ENCODE measurements at places on chromosomes 7 and 10. TPM values are rescaled to one million over a fixed set of nuclear protein-coding genes. Genes with fewer than 3 reads are reported as not detected.

BMPER gene
- total RNA-seq: 2.4 TPM

CTAGE6 gene
- total RNA-seq: 29.1 TPM

SPDYE9 gene
- 1.9 TPM for total RNA-seq

DNA sequence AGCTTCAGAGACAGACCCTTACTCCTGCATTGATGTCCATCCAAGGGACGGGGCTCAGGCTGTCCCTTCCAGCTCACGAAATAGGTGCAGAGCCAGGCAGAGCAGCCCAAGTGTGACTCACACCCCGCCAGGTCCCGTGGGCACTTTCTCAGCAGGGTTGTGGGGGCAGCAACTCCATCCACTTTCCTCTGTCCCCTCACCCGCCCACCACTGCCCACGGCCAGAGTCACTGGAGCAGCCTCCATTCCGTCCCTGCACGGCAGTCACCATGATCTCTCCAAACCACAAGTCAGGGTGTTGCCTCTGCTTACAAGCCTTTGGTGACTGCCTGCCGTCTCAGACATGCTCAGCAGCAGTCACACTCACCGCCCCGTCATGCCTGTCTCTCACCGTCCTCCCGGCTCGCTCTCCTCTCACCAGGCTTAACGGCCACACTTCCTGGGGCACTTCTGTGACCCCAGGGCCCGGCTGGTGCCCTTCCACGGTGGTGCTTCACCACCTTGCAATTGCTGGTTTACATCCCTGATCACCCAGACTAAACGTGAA, 39.3 kb downstream of the CALML3 start:
- no peaks in the 10 kb centered on the region for H3K27me3 ChIP-seq
- no peak overlapping the region for H3K27ac ChIP-seq
- H3K4me1 ChIP-seq: no peaks in the 10 kb centered on the region
- H3K4me3 ChIP-seq: no peak overlapping the region

DNA sequence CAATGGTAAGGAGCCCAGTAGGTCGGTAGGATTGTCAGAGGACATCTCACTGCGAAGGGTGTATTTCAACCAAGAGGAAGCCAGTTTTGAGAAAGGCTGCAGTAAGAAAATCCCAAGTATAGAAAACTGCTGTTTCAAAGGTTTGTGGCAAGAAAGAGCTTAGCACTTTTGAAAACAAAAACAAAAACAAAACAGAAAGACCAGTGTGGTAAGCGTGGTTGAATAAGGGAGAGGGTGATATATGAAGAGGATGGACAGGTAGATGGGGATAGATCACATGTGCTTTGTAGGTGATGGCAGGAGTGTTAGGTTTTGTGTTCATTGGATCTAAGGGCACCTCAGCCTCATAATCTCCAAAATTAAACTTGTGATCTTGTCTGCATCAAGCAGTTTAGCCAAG, 141.6 kb upstream of the WNT16 start:
- no peak overlapping the region for H3K4me3 ChIP-seq
- H3K27me3 ChIP-seq: no peaks in the 10 kb centered on the region
- no peaks in the 10 kb centered on the region for H3K4me1 ChIP-seq
- H3K27ac ChIP-seq: no peak overlapping the region

DNA sequence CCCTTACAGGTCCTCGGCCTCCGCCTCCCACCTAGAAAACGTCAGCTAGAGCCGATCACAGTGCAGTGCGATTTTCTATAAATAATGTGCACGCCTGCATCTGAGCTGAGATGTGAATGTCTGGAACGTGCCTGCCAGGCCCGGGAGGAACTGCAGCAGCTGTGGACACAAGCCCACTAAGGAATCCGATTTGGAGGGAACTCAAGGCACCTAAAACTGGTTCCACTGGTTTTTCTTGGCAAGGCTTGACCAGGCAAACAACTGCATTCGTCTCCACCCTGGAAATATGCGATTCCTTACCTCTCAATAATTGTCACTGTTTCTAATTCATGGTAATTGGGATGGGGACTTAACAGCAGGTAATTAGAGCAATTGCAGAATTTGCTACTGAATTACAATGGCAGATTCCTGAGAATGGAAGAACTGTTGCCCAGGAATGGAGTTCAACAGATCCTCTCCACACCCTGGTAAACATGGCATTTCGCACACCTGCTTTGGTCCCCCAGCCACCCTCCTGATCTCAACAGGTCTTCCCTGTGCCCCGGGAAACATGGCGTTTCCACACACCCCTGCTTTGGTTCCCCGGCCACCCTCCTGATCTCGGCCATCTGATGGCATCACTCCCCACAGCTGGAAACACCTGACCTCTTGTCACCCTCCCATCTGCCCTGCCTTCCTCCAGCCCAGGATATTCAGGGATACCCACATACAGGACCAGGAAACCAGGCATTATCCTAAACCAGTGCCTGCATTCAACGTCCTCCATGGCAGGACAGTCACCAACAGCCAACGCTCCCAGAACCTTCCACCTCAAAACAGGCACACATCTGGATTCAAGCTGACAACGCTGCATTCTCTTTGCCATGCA, 76.0 kb downstream of the DIP2C start:
- H3K36me3 ChIP-seq: no peaks in the 10 kb centered on the region
- no peak overlapping the region for H3K27ac ChIP-seq
- no peak overlapping the region for H3K4me3 ChIP-seq
- peaks cover 4% of the 10 kb centered on the region for H3K4me1 ChIP-seq
- H3K27me3 ChIP-seq: no peaks in the 10 kb centered on the region
- no peak for DNase-seq

DNA sequence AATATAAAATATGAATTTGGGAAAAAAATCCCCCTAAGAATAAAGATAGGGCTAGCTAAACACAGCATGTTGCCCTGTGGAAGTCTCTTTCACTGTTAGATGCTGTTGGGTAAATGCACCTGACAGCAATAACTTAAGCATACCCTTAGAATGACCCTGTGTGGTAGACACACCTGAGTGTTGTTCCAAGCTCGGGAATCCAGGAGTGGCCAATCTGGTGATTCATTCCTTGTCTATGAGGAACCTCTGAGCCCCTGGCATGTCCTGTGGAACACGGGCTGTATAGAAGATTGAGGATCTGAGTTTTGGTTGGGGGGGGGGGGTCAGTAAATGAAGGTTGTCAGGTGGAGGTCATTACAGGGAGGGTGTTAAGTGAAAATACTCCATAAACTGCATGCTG, 730.0 kb upstream of the IGFBP3 start:
- no peaks in the 10 kb centered on the region for H3K36me3 ChIP-seq
- DNase-seq: no peak
- H3K4me1 ChIP-seq: no peaks in the 10 kb centered on the region
- H3K27ac ChIP-seq: no peak overlapping the region
- H3K4me3 ChIP-seq: no peak overlapping the region

GRCh38 chr10:133509700-133510099, 17.5 kb upstream of the CYP2E1 start:
- no peaks in the 10 kb centered on the region for H3K36me3 ChIP-seq
- H3K4me1 ChIP-seq: no peaks in the 10 kb centered on the region
- no peak for DNase-seq
- no peaks in the 10 kb centered on the region for H3K27me3 ChIP-seq
- no peak overlapping the region for H3K4me3 ChIP-seq
- no peak overlapping the region for H3K27ac ChIP-seq
